ENCODE measurements at places on chromosomes 4 and X. TPM values are rescaled to one million over a fixed set of nuclear protein-coding genes. Genes with fewer than 3 reads are reported as not detected.

The GNL3L gene
- 40.5 TPM for total RNA-seq

The GAGE12J gene
- total RNA-seq = not detected

The P2RY8 gene
- total RNA-seq = not detected

The TIMM17B gene
- 57.7 TPM for total RNA-seq

The PNMA6F gene
- total RNA-seq = not detected

The IL1RAPL1 gene
- 0.16 TPM for total RNA-seq

The TBC1D8B gene
- 12.1 TPM for total RNA-seq

The PIGA gene
- 11.8 TPM for total RNA-seq

DNA sequence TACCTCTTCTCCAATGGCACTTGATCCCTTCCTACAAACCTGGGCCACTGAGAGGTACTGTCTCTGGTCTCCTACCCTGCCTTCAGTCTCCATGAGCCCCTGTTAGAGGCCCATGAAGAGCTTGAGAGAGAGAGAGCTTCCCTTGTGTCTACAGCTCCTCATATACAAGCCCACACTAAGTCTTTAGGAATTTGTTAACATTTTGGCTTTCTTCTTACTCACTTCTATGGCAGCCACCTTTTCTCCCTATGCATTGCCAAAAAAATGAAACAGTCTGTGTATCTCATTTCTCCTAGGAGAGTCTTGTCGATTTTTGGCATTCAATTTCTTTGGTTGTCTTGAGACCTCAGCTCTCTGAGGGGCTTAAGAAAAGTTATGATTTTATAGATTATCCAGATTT, 90.9 kb upstream of the LNX1 start:
- DNase-seq = peak; percentile 83

- no peak for DNase-seq
Observed at GRCh38 chr4:30818541-30818940, 98.4 kb downstream of the PCDH7 start.

GRCh38 chr4:150723727-150724411, 141.9 kb downstream of the MAB21L2 start:
- DNase-seq = no peak

- no peak for DNase-seq
Observed at GRCh38 chr4:152107736-152108500, 347.1 kb upstream of the GATB start.

DNA sequence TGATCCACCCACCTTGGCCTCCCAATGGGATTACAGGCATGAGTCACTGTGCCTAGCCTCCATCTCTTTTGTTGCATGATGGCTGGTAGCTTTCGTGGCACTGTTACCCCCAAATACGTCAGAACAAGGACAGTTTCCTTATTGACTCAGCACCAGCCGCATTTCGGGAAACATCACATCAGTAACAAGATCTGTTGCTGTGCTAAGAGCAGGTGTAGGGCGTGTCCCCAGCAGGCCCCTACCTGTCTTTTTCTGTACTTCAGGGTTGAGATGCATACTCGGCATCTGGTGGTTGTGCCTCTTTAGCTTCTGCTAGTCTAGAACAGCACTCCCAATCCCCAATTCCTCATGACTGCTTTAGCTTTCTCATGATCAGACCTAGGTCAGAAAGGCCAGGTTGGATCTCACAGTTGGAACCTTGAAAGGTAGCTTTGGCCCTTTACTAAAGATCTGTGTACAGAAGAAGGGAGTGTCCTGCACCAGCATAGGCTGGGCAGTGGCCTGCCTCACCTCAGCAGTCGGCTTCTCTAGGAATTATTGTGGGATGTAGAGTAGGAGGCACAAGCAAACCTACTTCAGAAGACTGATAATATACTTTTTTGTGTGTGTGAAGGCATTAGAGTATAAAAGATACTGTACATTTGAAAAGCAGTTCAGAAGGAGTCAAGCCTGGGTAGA, 36.8 kb downstream of the NSD2 start:
- no peak for DNase-seq

DNA sequence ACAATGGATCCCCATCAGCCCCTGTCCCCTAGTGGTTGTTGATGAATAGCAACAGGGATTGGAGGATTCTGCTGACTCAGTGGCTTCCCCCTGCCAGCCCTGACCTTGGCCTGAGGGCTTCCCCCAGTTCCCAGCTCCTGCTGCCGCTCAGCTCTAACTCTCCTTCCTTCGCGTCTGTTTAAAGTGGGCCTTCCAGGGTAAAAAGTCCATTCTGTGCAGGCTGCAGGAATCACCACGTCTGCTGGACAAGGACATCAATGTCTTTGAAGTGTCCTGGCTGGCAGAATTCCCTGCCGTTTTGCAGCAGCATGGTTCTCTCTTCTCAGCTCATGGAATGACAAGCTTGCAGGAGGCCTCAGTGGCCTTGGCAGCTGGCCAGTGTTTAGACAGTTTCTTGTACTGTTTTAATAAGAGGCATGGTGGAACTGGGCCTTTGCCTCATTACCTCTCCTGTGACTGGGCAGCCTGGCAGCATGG, 152.5 kb upstream of the STX18 start:
- no peak for DNase-seq

DNA sequence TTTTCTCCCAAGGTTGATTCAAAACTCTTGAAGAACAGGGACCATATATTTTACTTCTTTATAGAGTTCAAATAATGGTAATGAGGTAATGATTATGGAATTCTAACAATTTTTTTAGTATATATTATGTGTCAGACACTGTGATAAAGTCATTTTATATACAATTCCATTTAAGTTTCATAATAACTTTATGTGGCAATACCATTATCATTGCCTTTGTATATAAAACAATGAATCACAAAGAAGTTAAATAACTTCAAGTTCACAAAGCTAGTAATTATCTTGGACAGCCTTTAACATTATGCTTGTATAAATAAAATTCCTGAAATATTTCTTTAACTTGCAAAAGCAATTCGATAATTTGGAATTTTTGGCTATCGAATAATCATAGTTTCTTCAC, 20.6 kb downstream of the MAGEC1 start:
- DNase-seq = no peak

GRCh38 chrX:21847342-21847741, 7.9 kb downstream of the MBTPS2 start:
- DNase-seq = no peak

- no peak for DNase-seq
Observed at GRCh38 chr4:22512306-22512705, 3.6 kb downstream of the ADGRA3 start.

- DNase-seq = peak; percentile 67
Observed at GRCh38 chr4:19381068-19381467, 870.6 kb upstream of the SLIT2 start.

- no peak for DNase-seq
Observed at GRCh38 chr4:10666616-10667015, 18.0 kb downstream of the CLNK start.

DNA sequence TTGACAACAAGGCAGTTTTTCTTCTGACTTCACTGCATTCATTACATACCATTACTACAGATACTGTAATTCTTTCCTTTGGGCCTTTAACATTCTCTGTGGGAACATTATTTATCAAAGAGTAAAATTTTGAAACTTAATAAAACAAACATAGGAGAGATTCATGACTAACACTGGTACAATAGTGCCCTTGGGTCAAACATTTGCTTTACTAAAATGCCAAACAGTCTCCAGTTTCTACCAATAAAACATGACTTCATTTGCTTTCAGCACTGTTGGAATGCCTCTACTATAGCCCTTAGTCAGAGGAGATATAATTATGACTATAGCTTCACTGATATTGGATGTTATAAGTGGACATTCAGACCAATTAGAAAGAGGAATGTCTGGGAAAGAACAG, 481.5 kb downstream of the PACRGL start:
- peak; percentile 1 for DNase-seq

- DNase-seq = no peak
Observed at GRCh38 chr4:47513461-47513860, 28.4 kb downstream of the ATP10D start.

GRCh38 chrX:95505721-95506120, 1178.9 kb upstream of the DIAPH2 start:
- DNase-seq = no peak

DNA sequence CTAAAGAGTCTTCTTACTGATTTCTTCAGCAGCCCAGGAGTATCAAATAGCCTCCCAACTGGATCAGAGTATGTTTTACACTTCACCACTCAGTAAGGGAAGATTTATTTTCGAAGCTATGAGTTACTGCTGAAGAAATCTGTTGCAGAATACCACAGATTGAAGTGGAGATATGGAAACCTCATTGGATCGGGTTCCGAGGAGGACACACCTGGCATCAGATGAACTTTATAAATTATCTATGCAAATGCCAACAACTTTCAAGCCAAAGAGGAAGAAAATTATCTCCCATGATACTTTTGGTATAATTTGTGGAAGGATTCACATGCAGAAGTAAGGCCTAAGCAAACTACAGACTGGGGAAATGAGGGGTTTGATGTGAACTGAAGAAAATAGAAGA, 515.9 kb upstream of the NDST4 start:
- no peak for DNase-seq

- DNase-seq = no peak
Observed at GRCh38 chr4:7971159-7971631, 31.5 kb upstream of the AFAP1 start.

GRCh38 chrX:101360390-101360789, 11.8 kb upstream of the TIMM8A start:
- DNase-seq = no peak

DNA sequence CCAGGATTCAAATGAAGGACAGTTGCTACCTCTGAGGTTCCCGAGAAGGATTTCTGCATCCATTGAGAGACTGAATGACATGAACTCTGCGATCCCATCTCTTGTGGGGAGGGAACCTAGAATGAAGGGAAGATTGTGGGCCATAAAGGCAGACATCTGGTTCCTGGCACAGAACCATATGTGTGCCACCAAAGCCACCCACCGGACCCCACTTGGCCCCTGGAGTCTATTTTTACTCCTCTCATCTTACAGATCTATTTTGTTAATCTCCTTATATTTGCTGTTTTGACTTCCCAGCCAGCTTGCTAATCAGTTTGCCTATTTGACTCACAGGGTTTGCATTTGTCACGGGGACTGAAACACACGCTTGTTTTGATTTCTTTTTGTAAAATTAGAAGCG, 7.3 kb downstream of the SOD3 start:
- DNase-seq = no peak

- DNase-seq = no peak
Observed at GRCh38 chr4:168515222-168516011, 18.6 kb downstream of the PALLD start.

DNA sequence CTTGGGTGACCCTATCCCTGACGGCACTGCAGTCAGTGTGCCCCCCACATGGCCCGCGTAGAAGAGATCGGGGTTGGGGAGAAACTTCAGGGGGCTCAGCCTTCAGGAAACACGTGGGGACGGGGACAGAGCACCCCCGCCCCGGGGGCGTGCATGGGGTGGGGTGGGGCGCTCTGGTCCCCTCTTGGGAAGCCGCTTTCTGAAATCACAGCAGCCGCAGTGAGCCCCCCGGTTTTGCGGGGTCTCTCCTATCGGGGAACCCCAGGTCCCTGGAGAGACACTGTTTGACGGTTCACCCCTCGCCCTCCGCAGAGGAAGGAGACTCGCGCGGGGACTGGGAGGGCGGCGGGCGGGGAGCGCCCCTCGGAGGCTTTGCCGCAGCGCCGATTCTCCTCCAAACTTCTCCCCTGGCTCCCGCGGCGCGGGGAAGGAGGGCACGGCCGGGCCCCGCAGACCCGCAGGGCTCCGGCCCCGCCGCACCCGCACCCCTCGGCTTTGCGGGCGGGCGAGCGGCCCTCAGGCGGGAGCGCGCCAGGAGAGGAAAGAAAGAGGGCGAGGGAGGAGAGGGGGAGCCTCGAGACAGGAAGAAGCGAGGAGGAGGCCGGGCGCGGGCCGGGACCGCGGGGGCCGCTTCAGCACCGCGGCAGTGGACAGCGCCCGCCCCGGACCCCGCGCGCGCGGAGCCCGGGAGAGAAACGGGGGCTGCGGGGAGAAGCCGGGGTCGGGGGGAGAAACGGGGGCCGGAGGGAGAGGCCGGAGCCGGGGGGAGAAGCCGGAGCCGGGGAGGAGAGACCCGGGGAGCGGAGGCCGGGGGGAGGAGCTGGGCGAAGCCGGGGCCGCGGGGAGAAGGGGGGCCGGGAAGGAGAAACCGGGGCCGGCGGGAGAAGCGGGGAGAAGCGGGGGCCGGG, 612 bp downstream of the CPLX1 start:
- DNase-seq = no peak

- DNase-seq = no peak
Observed at GRCh38 chrX:19563746-19564145, 48.4 kb upstream of the MAP3K15 start.
